GM13977 (cell line): ENCODE measurements at places on chromosomes 2 and 18.

DNA sequence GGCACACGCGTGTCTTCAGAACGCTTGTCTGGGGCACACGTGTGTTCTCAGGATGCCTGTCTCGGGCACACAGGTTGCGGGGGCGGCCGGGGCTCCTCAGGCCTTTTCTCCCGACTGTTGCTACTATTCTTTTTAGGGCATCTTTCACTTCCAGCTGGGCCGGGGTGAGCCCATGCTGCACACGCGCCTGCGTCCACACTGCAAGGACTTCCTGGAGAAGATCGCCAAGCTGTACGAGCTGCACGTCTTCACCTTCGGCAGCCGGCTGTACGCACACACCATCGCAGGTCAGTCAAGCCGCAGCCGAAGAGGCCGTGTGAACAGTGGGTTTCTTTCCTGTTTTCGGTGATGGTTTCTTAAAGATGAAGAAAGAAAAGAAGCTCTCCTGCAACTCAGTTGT lies 25.0 kb downstream of the CTDP1 start:
- DNase-seq: no peak

DNA sequence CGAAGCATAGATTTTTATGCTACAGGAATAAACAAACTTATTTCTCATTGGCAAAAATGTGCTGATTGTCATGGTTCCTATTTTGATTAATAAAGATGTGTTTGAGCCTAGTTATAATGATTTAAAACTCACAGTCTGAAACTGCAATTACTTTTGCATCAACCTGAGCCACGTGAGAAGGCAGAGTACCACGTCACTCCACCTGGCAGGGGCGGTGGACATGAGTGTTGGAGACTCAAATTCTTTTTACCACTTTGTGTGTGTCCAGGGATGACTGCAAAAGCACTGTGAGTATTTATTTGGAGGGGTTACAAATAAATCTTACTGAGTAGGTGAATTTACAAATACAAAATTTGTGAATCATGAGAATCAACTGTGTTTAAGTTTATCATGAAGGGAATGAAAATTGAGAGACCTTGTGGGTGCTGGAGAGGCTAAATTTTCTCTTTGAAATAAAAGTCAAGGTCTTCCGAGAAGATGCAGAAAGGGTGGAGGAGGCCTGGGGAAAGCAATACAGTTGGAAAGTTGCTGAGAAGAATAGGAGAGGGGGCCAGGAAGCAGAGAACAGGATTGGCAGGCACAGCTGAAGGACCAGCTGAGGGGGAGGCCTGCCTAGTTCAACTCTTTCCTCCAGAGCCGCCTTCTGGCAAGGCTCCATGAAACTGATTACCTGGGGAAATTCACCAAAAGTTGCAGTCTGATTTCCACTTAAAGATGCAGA lies 316.4 kb downstream of the MYCN start:
- DNase-seq: no peak

DNA sequence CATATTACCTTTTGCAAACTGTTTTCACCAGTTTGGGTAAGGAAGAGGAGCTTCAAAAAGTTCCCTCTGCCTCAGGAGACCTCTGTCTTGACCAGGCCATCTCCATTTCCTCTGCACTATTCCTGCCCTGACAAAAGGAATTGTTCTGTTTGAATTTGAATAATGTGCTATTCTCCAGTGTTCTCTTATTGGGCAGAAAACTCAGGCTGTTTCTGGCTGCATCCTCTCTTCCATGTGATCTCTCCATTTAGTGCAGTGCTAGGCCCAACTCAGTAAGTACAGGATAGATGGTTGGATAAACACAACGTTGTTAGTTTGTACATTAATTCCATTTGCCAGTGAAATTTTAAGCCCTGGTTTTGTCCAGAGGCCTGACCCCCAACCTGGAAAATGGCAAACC lies 102.2 kb upstream of the CELF4 start:
- no peak for DNase-seq

GRCh38 chr2:52970642-52971041 lies 797.0 kb upstream of the CHAC2 start:
- DNase-seq: no peak

DNA sequence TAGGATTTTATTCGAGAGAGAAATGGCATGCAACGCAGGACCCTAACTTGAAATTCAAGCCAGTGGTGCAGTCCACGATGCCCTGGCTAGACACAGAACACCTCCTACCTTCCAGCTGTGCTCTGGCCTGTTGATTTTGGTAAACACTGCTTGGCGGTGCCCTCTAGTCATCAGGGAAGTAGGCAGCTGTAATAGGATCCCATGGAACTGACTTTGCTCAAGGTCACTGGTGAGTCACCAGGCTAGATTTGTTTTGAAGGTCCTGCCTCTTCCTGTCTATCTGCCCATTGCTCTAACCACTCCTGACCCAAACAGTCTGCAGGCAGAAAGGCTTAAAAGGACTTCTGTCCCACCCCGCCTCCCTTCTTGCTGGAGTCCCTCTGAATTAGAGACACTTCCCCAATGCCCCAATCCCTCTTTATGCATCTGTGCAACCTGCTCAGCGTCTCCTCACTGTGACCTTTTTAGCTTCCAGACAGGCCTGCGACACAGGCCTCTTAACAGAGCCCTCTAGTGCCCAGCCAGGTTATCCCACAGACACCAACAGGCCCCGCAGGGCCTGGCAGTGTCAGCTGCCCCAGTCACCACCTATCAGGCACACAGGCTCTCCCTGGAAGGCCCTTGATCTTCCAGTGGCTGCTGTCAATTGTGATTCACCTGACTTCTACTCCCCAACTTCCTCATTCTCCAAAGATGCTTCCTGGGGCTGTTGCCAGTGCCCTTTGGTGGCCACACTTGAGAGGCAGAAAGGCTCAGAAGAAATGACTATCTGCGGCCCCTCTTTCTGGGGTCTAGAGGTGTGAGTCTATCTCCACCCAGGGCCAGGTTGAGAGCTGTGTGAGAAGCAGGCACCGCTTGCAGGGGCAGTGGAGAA lies 5.2 kb downstream of the TMEM127 start:
- peak; percentile 68 for DNase-seq
